ENCODE measurements at places on chromosomes 2 and 18. TPM values are rescaled to one million over a fixed set of nuclear protein-coding genes. Genes with fewer than 3 reads are reported as not detected.

DNA sequence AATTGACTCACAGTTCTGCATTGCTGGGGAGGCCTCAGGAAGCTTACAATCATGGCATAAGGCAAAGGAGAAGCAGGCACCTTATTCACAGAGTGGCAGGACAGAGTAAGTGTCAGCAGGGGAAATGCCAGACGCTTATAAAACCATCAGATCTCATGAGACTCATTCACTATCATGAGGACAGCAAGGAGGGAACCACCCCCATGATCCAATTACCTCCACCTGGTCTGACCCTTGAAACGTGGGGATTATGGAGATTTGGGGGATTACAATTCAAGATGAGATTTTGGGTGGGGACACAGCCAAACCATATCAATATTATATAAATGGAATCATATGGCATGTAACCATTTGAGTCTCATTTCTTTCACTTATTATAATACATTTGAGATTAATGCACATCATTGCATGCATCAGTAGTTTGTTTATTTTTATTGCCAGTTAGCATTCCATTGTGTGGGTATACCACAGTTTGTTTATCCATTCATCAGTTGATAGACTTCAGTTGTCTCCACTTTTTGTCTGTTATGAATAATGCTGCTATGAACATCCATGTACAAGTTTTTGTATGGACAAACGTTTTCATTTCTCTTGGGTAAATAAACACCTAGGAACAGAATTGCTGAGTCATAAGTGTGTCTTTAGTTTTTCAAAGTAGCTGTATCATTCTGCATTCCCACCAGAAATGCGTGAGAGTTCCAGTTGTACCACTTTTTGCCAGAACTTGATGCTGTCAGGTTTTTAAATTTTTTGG, 5.8 kb upstream of the SRBD1 start:
- peak; percentile 91 for DNase-seq

The EMX1 gene
- total RNA-seq = 0.26 TPM

The ADD2 gene
- total RNA-seq = not detected

DNA sequence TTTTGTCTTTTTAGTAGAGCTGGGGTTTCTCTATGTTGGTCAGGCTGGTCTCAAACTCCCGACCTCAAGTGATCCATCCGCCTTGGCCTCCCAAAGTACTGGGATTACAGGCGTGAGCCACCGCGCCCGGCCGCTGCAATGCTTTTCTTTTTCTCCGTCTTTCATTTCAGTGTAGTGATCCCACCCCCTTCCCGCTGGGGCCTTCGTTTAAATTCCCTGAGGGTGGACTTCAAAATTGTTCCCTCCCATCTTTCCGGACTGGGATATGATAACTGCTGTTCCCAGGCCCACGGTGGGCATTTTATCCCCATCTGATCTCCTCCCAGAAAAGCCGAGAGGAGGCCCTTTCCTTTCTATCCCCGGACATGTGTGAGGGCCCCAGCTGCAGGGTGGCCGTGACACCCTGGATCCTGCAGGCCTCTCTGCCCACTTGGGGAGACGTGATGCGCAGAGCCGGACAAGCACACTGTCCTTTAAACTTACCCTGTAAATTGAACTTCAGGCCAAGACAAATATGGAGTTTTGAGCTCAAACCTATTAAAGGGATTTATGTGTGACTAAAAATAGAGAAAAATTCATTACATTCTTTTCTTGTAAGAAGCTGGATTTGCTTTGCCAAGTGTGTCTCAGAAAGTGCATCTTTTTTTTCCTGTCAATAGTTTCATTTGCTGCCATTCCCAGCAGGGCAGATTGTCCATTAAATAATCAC, 54.5 kb upstream of the AFF3 start:
- no peak for DNase-seq

- DNase-seq = no peak
Measured at GRCh38 chr18:50272568-50272967, 6.3 kb upstream of the CFAP53 start.

DNA sequence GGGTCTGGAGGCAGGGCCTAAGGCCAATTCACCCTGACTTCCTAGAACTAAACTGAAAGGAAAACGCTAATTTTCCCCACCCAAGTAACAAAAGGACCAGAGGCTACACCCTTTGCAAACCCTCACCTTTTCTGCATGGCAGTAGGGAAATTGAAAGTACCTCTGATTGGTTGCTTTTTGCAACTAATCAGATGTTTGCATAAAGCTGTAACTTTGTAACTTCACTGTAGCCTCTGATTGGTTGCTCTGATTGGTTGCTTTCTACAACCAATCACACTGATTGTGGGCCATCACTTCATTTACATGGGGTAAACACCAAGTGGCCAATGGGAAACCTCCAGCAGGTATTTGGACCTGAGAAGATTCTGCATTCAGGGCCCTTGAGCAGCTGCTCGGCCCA, 20.8 kb downstream of the EIPR1 start:
- no peak for DNase-seq

DNA sequence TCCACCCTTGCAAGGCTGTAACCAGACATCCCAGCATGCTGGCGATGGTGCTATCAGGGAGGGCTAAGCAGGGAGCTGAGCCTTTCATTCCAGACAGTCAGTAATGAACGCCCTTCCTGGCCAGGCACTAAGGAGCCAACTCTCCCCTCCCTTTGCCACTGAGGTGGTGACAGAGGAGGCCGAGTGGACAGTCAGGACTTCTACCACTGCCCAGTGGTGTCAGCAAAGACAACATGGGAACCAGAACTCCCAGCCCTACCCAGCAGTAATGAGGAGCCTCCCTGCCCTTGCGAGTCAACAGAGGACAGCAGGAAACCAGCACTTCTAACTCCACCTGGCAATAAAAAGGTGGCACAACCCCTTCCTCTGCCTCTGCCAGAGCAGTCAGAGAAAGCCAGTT, 68.6 kb downstream of the ZAP70 start:
- no peak for DNase-seq

DNA sequence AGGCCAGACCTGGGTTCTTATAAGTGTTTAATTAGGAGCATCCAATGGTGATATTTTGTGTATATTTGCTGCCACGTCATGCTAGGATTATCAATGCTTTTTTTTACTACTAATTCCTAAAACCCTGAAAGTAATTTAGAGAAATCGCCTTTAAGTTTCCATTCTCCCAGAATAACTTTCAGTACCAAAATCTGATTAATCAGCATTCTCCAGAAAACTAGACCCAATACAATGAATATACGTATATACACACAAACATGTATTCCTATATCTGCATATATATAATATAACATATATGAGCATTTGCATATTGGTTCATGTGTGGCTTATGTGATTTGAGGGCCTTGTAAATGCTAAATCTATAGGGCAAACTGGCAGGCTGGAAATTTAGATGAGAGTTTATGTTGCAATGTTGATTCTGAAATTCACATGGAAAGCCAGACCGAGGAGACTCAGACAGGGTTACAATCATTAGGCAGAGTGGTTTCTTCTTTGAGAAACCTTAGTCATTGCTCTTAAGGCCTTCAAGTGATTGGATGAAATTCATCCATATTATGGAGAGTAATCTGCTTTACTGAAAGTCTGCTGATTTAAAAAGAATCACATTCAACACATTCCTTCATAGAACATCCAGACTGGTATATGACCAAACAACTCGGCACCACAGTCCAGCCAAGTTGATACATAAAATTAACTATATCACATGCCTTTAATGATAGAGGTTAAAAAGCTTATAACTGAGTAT, 65.9 kb upstream of the RGPD4 start:
- DNase-seq = no peak
